ENCODE measurements at places on chromosomes 1 and 21.

DNA sequence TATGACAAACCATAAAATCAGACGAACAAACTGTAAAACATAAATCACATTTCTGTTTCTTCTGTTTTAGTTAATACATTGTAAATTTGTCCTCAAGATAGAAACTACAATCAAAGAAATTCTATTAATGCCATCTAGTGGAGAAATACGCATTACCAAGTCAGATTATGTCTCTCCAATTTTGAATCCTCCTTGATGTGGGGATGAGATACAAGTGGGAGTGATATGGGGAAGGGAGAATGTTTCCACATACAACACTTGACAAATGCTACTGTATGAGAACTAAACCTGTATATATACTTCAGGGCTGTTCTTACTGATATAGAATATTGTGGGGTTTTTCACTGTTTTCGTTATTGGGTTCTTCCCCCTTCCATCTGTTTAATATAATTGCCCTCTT is 2.6 kb downstream of the HFM1 start:
- DNase-seq: no peak

GRCh38 chr1:20604678-20605077 is 15.8 kb downstream of the CDA start:
- no peak for DNase-seq

DNA sequence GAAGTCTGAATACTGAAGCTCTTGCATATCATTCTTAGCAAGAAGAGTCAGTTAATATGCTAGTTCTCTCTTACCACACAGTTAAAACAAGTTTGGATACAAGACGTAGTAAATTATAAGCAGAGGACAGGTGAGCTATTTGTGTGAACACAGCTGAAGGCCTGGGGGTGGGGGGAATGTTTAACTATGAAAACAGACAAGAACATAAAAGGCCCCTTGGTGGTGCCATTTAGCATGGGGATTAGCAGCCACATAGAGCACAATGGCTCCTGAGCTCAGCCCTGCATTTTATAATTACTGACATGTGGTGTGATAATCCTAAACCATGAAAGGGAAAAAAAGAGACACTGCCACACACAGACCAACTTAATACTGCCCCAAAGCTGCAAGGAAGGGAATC is 94.8 kb downstream of the TGFBR3 start:
- DNase-seq: no peak

- no peak for DNase-seq
Observed at GRCh38 chr1:84171481-84171880, 27.4 kb downstream of the PRKACB start.
